Neural progenitor cell (in vitro differentiated cells): ENCODE measurements at places on chromosomes 3 and 15. TPM values are rescaled to one million over a fixed set of nuclear protein-coding genes. Genes with fewer than 3 reads are reported as not detected.

The HACD2 gene
- 26.6 and 35.9 TPM in 2 replicates for total RNA-seq

The ECE2 gene
- 0.15 TPM in 1 of 2 replicates, not detected in the other for total RNA-seq

The CEP97 gene
- total RNA-seq: 38.2 and 46.1 TPM in 2 replicates

The C3orf49 gene
- total RNA-seq: not detected in 2 replicates

The PHC3 gene
- total RNA-seq: 27.3 and 28.4 TPM in 2 replicates

The KBTBD8 gene
- 5.6 and 8.3 TPM in 2 replicates for total RNA-seq

The ARHGEF26 gene
- total RNA-seq: 13.4 and 14.0 TPM in 2 replicates

The RPL29 gene
- total RNA-seq: 1,431 and 2,019 TPM in 2 replicates

The QARS1 gene
- total RNA-seq: 240 and 347 TPM in 2 replicates

The XCR1 gene
- total RNA-seq: not detected in 2 replicates

The SLCO2A1 gene
- total RNA-seq: 0.07 and 0.09 TPM in 2 replicates

The ARRDC4 gene
- total RNA-seq: 19.9 and 28.2 TPM in 2 replicates

The MEX3B gene
- 29.5 and 41.3 TPM in 2 replicates for total RNA-seq

The PLA2G4D gene
- not detected in 2 replicates for total RNA-seq

The GABRA5 gene
- total RNA-seq: 3.0 and 4.4 TPM in 2 replicates

The NAALADL2 gene
- total RNA-seq: 7.3 and 11.5 TPM in 2 replicates

The C2CD4A gene
- not detected in 2 replicates for total RNA-seq

The DNAH12 gene
- 0.02 and 0.03 TPM in 2 replicates for total RNA-seq

The CYP19A1 gene
- not detected in 2 replicates for total RNA-seq

The BCL2A1 gene
- total RNA-seq: not detected in 2 replicates

The SLC33A1 gene
- total RNA-seq: 21.8 and 27.4 TPM in 2 replicates

The OCA2 gene
- 0.65 and 1.0 TPM in 2 replicates for total RNA-seq

The PRKCD gene
- total RNA-seq: 4.9 and 8.9 TPM in 2 replicates

The IL20RB gene
- 2.0 and 2.5 TPM in 2 replicates for total RNA-seq

The PLA2G4E gene
- total RNA-seq: not detected in 2 replicates

The GXYLT2 gene
- 1.5 and 3.6 TPM in 2 replicates for total RNA-seq

The ADGRG7 gene
- total RNA-seq: not detected in 2 replicates

The HHATL gene
- total RNA-seq: not detected in 2 replicates

The SLC51B gene
- not detected in 2 replicates for total RNA-seq

The CCDC13 gene
- total RNA-seq: 1.1 TPM in 1 of 2 replicates, not detected in the other

The LRTM1 gene
- total RNA-seq: not detected in 2 replicates

The UBAP1L gene
- total RNA-seq: 0.39 and 1.1 TPM in 2 replicates

The DCUN1D1 gene
- 36.9 and 63.6 TPM in 2 replicates for total RNA-seq

The CAND2 gene
- total RNA-seq: 2.4 and 6.9 TPM in 2 replicates

The OR5K2 gene
- not detected in 2 replicates for total RNA-seq

The CHRM5 gene
- not detected in 2 replicates for total RNA-seq

The ADPRH gene
- 0.77 and 1.4 TPM in 2 replicates for total RNA-seq

The LYZL4 gene
- total RNA-seq: not detected in 2 replicates

The GABRB3 gene
- total RNA-seq: 8.8 and 11.1 TPM in 2 replicates

The DLEC1 gene
- 0.60 and 1.4 TPM in 2 replicates for total RNA-seq

The PCLAF gene
- 119 and 220 TPM in 2 replicates for total RNA-seq

The SKOR1 gene
- total RNA-seq: 0.09 and 0.51 TPM in 2 replicates

The CELSR3 gene
- 9.9 and 22.3 TPM in 2 replicates for total RNA-seq

The TRIM42 gene
- total RNA-seq: not detected in 2 replicates

The CCDC9B gene
- 0.25 TPM in 1 of 2 replicates, not detected in the other for total RNA-seq

The TP53BP1 gene
- 66.5 and 73.5 TPM in 2 replicates for total RNA-seq

The SPESP1 gene
- total RNA-seq: not detected in 2 replicates

The BMF gene
- total RNA-seq: 8.0 and 12.1 TPM in 2 replicates

The DUOXA2 gene
- not detected in 2 replicates for total RNA-seq

The ANKRD34C gene
- total RNA-seq: not detected in 2 replicates
